ENCODE measurements at places on chromosomes 11 and 22.

DNA sequence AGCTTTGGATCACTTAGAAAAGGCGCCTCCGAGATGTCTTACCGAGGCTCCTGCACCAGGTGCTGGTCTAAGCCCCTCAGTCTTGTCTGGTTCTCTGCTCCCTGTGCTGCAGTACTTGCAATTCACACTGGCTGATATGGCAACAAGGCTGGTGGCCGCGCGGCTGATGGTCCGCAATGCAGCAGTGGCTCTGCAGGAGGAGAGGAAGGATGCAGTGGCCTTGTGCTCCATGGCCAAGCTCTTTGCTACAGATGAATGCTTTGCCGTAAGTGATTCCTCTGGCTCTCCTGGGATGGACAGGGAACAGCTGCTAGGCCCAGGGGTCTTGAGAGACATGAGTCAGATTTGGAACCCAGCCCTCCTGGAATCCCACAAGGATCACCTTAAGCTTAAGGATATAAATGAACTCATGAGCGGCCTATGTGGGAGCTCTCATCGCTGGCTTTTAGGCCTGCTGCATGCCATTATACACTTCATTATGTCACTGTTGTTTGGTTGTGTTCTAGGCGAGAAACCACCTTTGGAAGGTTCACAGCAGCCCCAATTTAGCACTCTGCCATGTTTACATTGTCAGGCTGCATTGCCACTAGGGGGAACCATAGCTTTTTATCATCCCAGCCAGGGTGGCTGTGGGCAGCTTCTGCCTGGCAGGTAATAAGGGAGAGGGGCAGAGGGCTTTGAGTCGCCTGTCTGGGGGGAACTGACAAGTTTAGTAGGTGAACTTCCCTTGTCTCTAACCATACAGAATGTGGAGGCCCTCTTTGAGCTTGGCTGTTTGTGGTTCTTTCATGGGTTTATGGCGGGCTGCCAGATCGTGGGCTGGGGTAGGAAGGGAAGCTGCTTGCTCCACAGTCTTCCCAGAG lies 8.5 kb downstream of the ACAD8 start:
- DNase-seq: peak; percentile 27

DNA sequence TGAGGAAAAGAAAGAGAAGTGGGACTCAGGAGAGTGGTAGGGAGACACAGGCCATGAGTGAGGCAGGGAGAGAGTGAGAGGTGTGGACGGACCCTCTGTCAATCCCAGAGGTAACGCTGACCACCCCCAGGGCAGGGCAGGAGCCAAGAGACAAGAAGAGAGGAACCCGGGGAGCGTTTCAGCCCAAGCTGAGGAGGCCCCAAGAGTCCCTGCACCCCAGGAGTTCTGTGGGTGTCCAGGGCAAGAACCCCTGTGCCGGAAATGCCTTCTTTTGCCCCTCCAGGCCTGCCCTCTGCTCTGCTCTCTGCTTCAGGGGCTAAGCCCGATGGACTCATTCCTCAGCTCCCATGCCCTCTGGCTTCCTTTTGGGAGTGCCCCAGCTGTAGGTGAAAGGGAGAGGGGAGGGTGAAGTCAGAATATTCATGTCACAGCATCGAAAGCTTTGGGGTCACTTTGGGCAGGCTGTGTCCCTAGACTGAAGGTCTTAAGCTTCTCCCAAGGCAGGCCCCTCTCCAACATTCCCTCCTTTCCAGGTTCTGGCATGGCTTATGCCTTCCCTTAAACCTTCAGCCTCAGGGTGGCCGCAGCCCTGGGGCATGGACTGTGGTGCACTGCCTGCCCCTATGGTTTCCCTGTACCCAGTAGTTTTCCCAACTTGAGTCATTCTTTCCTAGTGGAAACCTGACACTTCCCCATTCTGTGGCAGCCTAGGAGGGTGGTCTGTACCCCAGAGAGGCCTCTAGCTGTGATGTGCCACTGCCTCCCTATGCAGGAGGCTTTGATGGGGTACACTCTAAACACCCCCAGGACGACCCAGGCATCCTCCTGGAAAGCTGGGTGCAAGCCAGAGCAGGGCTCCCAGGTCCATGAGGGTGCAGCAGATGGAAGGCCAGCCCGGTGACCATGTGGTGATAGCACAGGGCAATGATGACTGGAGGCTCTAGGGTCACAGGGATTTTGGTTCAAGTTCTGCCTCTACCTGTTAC lies 27.1 kb downstream of the MYEOV start:
- DNase-seq: no peak

DNA sequence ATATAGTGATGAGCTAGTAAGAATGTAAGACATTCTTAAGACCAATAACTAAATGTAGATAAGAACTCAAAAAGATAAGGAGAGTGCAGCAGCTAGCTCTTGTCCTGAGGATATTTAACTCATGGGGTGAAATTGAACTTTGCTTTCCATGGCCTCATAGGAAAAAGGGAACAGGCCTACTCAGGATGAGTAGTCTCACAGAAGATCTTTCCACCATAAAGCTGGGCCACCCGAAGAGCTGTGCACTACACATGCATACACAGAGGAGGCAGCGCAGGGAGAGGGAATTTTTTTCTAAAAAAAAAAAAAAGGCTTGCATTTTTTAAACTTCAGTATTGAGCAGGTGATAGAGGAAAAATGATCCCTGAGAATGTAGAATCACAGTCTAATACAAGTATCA lies 59.9 kb upstream of the CFAP300 start:
- DNase-seq: no peak

GRCh38 chr11:109974523-109974922 lies 118.7 kb upstream of the ZC3H12C start:
- DNase-seq: no peak

DNA sequence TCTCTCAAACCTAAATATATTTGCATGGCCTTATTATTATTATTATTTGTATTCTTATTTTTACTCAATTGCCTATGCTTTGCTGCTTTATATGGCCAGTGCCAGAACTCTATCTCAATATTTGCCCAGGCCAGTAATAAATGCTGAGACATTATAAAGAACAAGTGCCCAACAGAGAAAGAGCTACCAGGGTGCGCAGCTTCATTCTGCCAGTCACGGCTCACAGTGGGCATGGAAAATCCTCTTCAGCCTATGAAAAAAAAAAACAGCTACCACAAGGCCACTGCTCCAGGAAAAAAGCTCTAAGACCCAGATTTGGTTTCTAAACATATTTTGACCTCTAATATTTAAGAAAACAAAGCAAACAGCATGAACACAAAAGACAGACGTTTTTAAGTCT lies 1223.6 kb downstream of the LRRC4C start:
- DNase-seq: no peak

GRCh38 chr11:102589047-102589459 lies 36.1 kb downstream of the MMP20 start:
- no peak for DNase-seq

DNA sequence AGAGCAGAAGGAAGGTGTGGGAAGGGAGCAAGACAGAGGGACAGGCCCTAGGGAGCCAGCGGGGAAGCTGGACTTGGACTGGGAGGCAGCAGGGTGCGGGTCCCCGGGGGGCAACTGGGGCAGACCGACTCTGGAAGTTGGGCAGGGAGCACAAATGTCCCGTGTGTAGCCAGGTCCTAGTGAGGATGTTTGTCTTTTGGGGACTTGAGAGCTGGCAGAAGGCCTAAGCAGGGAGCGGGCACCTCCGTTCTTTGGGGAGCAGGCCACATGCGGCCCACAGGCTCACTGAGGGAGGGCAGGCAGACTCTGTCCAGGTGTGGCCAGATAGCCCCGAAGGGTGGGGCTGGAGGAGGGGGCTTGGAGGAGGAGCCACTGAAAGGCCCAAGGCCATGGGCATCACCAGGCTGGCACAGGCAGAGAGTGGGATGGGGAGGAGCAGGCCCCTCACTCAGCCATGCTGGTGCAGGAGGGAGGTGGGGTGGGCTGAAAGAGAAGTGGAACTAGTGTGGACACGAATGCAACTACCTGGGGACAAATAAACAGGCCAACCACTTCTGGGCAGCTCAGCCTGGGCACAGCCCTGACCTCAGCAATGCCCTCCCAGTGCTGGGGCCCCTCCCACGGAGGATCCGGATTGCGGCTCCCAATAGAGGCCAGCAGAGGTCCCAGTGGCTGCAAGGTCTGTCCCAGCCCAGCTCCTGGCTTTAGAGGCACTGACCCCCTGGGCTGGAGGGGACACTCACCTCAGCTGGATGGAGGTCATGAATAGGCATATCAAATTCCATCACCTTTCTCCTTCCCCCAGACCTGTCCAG lies 1.3 kb upstream of the SCARF2 start:
- DNase-seq: no peak

GRCh38 chr11:119739021-119739703 lies 10.2 kb upstream of the NECTIN1 start:
- peak; percentile 83 for DNase-seq

GRCh38 chr22:35386670-35387288 lies 5.9 kb downstream of the HMOX1 start:
- no peak for DNase-seq

Measured in NCI-H526 treated with DMSO at 0.1 percent for 48 hours (cell line).